ENCODE measurements at places on chromosomes 1 and 21. TPM values are rescaled to one million over a fixed set of nuclear protein-coding genes. Genes with fewer than 3 reads are reported as not detected.
A peak's percentile ranks its signal among the peaks of the same experiment; 100 is the strongest.

Gene AK5
- total RNA-seq: not detected

Gene CCDC181
- total RNA-seq: not detected

Gene ADGRB2
- 1.6 TPM for total RNA-seq

Gene VWA1
- not detected for total RNA-seq

Gene KRTAP7-1
- total RNA-seq: not detected

Gene KLHDC7A
- not detected for total RNA-seq

Gene PCP4L1
- total RNA-seq: 0.22 TPM

Gene CELA2B
- not detected for total RNA-seq

- H3K36me3 ChIP-seq: peaks cover 91% of the 10 kb centered on the region
- no peaks in the 10 kb centered on the region for H3K27me3 ChIP-seq
- H3K4me3 ChIP-seq: no peak overlapping the region
- H3K27ac ChIP-seq: peak overlapping the region; percentile 58
- H3K4me1 ChIP-seq: peaks cover 28% of the 10 kb centered on the region
These were observed 23.4 kb upstream of the PWP2 start for GRCh38 chr21:44083631-44084291.

- DNase-seq: no peak
- no peaks in the 10 kb centered on the region for H3K4me1 ChIP-seq
- no peaks in the 10 kb centered on the region for H3K27me3 ChIP-seq
- no peaks in the 10 kb centered on the region for H3K36me3 ChIP-seq
- no peak overlapping the region for H3K4me3 ChIP-seq
- no peak overlapping the region for H3K27ac ChIP-seq
These were observed 49.0 kb upstream of the ASB17 start for GRCh38 chr1:75980972-75981897.

DNA sequence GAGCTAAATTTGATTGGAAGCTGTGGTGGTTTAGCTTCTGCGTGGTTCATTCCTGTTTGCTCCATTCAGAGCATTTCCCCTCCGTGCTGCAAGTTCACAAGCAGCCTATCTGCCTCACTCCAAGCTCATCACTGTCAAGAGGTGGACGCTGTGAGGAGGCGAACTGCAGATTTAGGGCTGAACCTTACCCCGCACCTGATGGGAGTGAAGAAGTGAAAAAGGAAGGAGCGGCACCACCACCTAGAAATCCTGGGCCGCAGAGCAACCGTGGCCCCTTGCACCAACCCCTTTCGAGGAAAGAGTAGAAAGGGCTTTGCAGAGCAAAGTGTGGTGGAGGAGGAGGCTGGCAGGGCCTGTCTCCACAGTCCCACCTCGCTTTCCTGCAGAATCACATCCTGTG lies 117.4 kb downstream of the IER5 start:
- H3K4me3 ChIP-seq: no peak overlapping the region
- no peak for DNase-seq
- H3K36me3 ChIP-seq: no peaks in the 10 kb centered on the region
- no peaks in the 10 kb centered on the region for H3K27me3 ChIP-seq
- H3K4me1 ChIP-seq: no peaks in the 10 kb centered on the region

- no peaks in the 10 kb centered on the region for H3K27me3 ChIP-seq
- H3K27ac ChIP-seq: no peak overlapping the region
- H3K4me1 ChIP-seq: no peaks in the 10 kb centered on the region
- no peak for DNase-seq
- H3K4me3 ChIP-seq: no peak overlapping the region
- no peaks in the 10 kb centered on the region for H3K36me3 ChIP-seq
These were observed 27.9 kb downstream of the C1orf115 start for GRCh38 chr1:220717800-220718640.

GRCh38 chr1:88746916-88747315 lies 62.8 kb downstream of the PKN2 start:
- peaks cover 11% of the 10 kb centered on the region for H3K36me3 ChIP-seq
- DNase-seq: peak; percentile 20
- no peak overlapping the region for H3K27ac ChIP-seq
- no peaks in the 10 kb centered on the region for H3K27me3 ChIP-seq
- H3K4me1 ChIP-seq: no peaks in the 10 kb centered on the region

DNA sequence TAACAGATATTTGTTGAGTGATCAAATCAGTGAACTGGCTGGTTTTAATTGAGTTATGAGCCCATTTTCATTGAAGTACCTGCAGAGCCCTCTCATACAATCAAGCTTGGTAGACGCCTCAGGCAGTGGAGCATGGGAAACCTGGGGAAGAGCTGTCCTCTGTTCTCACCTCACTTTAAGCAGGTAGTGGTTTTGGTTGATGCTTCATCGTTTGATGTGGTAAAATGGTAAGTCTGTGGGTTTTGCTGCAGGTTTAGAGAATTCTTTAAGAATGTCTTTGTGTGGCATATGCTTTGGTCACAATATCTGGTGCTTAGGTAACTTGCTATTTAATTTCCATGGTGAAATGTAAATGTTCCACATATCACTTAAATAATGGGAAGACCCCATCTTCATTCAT lies 10.0 kb downstream of the LAMC1 start:
- no peak overlapping the region for H3K4me3 ChIP-seq
- no peak overlapping the region for H3K27ac ChIP-seq
- no peak for DNase-seq
- no peaks in the 10 kb centered on the region for H3K4me1 ChIP-seq

- DNase-seq: no peak
- peaks cover 48% of the 10 kb centered on the region for H3K27me3 ChIP-seq
- H3K36me3 ChIP-seq: no peaks in the 10 kb centered on the region
- no peak overlapping the region for H3K4me3 ChIP-seq
- H3K27ac ChIP-seq: no peak overlapping the region
These were observed 3.1 kb upstream of the WNT3A start for GRCh38 chr1:228003461-228004330.

DNA sequence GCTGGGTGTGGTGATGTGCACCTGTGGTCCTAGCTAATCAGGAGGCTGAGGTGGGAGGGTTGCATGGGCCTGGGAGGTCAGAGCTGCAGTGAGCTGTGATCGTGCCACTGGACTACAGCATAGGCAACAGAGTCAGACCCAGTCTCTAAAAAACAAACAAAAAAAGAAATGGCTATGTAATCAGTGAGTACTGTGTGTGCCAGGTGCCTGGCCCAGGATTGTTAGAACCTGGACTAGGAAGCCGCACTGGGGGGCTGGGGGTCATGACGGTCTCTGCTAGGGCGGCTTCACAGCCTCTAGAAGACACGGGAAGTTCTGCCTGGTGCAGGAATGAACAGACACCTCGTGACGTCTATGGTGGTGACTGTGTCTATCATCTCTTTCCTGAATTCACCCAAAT lies 8.5 kb downstream of the TMEM9 start:
- H3K4me1 ChIP-seq: no peaks in the 10 kb centered on the region
- H3K4me3 ChIP-seq: no peak overlapping the region
- no peak for DNase-seq
- H3K27me3 ChIP-seq: no peaks in the 10 kb centered on the region
- peaks cover 72% of the 10 kb centered on the region for H3K36me3 ChIP-seq
- no peak overlapping the region for H3K27ac ChIP-seq

DNA sequence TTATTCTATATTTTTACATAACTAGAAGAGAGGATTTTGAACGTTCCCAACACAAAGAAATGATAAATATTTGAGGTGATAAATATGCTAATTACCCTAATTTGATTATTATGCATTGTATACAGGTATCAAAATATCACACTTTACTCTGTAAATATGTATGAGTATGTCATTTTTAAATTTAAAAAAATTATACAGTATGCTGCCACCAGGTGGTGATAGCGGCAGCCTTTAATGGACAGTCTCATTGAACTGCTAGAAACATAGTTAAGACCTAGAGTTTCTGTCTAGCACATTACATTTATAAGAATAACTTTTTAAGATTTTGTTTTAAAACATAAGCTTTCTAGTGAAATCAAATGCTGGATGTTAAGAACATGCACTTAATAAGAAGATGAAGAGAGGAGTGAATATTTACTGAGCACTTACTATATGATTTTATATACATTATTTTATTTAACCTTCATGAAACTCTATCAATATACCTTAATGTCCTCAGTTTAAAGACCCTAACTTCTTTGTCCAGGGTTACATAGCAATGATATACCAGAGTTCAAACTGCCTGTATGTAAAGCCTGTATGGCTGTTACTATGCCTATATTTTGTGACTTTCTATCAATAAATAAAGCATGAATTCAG lies 207.1 kb downstream of the NUF2 start:
- H3K4me3 ChIP-seq: no peak overlapping the region
- H3K27me3 ChIP-seq: no peaks in the 10 kb centered on the region
- DNase-seq: peak; percentile 9
- no peaks in the 10 kb centered on the region for H3K36me3 ChIP-seq

DNA sequence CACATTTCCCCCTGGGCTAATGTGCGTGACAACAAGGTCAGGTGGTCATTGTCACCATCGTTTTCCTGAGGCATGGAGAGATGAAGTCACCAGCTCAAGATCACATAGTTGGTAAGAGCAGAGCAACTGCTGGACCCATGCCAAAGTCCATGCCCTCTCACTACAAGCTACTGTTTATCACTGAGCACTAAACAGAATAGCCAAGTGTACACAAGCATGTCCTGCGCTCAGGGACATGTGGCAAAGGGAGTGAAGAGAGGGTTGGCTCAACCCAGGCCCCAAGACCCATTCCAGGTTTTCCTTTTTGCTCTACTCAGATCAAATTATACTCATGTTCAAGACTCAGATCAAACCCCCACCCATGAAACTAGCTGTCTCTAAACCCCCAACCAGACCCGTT lies 20.8 kb downstream of the LRRC52 start:
- DNase-seq: no peak
- H3K4me3 ChIP-seq: no peak overlapping the region
- no peaks in the 10 kb centered on the region for H3K36me3 ChIP-seq
- no peaks in the 10 kb centered on the region for H3K4me1 ChIP-seq

- H3K36me3 ChIP-seq: no peaks in the 10 kb centered on the region
- H3K27me3 ChIP-seq: no peaks in the 10 kb centered on the region
- no peak overlapping the region for H3K27ac ChIP-seq
- H3K4me3 ChIP-seq: no peak overlapping the region
These were observed 262.1 kb upstream of the LRRC7 start for GRCh38 chr1:69305621-69306020.

DNA sequence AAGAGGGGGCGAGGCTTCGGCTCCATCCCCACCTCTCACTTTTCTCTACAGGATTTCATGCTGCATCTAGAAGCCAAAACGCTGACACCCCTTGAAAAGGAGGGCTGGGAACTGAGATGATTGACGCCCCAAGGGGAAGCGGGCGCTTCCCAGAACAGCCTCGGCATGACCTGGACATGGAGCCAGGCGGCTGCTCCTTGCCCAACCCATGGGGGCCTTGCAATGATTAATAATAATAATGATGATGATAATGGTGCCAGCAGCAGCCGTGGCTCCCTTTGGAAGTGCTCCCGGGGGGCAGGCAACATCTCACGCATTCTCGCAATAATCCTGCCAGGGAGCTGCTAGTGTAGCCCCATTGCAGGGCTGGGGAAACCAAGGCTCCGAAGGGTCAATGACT lies 78.2 kb downstream of the RAP1GAP start:
- no peaks in the 10 kb centered on the region for H3K27me3 ChIP-seq
- H3K36me3 ChIP-seq: no peaks in the 10 kb centered on the region
- no peaks in the 10 kb centered on the region for H3K4me1 ChIP-seq
- no peak overlapping the region for H3K4me3 ChIP-seq
- no peak overlapping the region for H3K27ac ChIP-seq
- DNase-seq: no peak

DNA sequence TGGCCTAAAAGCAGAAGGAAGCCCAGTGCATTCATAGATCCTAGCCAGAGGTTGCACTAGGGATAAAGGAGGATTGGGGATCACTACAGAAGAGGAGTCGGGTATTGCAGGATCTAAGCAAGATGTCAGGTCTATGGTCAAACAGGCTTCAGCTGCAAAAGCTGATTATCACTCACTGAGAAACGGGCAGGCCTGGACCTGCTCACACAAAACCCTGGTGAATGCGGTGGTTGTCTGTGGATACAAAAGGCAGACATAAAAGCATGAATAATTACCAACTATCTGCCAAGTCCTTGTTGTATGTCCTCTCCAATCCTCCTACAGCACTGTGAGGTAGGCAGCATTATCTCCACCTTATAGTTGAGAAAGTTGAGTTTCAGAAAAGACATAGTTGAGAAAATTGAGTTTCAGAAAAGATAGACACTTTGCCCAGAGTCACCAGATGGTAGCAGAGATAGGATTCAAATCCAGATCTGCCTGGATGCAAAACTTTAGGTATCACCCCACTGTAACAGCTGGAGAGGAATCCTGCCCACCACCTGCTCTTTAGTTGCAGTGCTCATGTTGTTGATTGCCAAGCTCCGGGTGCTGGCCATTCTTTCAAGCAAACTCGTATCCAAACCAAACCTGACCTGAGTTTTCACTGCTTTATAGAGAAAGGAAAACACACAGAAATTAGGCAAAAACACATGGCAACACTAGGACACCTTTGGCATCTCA lies 49.6 kb upstream of the HOOK1 start:
- no peaks in the 10 kb centered on the region for H3K27me3 ChIP-seq
- no peaks in the 10 kb centered on the region for H3K36me3 ChIP-seq
- H3K4me1 ChIP-seq: no peaks in the 10 kb centered on the region

- no peak overlapping the region for H3K4me3 ChIP-seq
- H3K27ac ChIP-seq: no peak overlapping the region
- DNase-seq: no peak
These were observed 5.6 kb upstream of the REN start for GRCh38 chr1:204171751-204172178.

GRCh38 chr1:235739124-235739523 lies 89.5 kb upstream of the GNG4 start:
- no peak overlapping the region for H3K4me3 ChIP-seq
- H3K4me1 ChIP-seq: no peaks in the 10 kb centered on the region
- H3K36me3 ChIP-seq: peaks cover 58% of the 10 kb centered on the region
- H3K27me3 ChIP-seq: no peaks in the 10 kb centered on the region
- no peak overlapping the region for H3K27ac ChIP-seq

Measured in B cell (primary cell).